Substantia nigra (tissue), 51 donors: ENCODE measurements at places on chromosomes 3 and 15.

DNA sequence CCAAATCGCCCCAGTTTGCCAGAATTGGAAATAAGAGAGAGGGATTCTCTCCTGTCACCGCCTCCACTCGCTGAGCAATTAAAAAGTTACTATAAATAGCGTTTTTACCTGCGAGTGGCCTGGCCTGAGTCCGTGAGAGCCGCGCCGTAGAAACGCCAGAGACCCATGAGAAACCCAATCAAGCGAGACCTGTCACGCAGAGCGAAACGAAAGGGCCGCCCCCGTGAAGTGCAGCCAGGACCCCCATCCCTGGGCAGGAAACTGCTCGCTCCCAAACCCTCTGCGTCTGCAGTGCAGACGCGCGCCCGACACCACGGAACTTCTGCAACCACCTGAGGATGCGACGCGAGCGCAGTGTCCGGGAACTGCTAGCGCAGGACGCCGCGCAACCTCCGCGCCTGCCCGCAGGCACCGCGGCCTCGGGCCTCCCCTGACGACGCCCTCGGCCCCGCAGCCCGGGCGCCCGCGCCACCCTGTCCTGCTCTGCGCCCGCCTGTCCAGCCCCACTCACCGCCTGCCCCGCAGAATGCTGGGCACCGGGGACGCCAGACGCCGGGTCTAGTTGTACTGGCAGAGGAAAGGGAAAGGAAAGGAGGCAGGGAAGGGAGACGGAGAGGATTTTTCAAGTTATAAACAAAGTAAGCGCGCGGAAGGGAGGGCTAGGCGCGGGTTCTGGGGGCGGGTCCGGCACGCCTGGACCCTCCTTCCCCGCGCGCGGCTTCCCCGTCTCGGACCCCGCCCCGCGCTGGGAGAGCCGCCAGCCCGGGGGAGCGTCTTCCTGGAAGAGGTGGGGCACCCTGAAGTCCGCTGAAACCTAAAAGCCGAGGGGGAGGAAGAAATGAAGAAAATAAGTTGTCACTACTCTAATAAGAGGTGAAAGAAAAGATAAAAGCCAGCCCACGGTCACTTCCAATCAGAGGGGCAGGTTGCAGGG is at the start of gene PLSCR4:
Gene PLSCR4, minus strand, starts transcription at position 657 of the 934 bp plus-strand sequence. CDS start 29,034 bp downstream, outside the sequence.
- DNase-seq: peak; percentile 16

GRCh38 chr3:168802766-168803165 is 707.0 kb upstream of the GOLIM4 start:
- DNase-seq: no peak

DNA sequence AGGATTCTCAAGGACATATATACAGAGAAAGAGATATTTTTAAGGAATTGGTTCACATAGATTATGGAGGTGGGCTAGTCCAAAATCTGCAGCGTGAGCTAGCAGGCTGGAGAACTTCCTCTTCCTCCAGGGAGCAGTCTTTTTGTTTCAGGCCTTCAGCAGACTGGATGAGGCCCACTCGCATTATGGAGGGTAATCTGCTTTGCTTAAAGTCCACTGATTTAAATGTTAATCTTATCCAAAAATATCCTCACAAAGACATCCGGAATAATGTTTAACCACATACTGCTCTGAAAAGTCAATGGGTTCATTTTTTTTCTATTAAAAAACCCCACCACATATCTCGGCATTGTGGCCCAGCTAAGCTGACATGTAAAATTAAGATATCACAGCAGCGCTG is 22.2 kb upstream of the NRROS start:
- no peak for DNase-seq

DNA sequence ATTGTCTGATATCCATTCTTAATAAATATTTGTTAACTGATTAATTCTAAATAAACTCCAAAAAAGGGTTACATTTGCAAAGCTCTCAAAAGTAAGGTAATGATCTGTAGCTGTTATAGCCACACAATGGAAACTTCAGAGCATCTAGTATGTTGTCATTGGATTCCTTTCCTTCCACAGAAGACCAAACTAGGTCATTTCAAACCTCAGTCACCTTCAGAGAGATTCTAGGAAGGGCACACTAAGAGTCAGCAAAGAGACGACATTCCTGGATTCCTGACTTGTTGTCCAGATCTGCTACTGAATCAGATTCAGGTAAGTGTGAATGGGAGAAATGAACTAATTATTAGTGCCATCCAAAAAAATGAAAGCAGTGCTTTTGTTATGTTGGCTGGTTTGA is 3.0 kb upstream of the COL8A1 start:
- DNase-seq: no peak

GRCh38 chr15:74442063-74442462 is 8.3 kb upstream of the SEMA7A start:
- DNase-seq: no peak
